ENCODE measurements at places on chromosomes 7 and 10. TPM values are rescaled to one million over a fixed set of nuclear protein-coding genes. Genes with fewer than 3 reads are reported as not detected.

Gene TRPV5
- total RNA-seq, result not detected

DNA sequence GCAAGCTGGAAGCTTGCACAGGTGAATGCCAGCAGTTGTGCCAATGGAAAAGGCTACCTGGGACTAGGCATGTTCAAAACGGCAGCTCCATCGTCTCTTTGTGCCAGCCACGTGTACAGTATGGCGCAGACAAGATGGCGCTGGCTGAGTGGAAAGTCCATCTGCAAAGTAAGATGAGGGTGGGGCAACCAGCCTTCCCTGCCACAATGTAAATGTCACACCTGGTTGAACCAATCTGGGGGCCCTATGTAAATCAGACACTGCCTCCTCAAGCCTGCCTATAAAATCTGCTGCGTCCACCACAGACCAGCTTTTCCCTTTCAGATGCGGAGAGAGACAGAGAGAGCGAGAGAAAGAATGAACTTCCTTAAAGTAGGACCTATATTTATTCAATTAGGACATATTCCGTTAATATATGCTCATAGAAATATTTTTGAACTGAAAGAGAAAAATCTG is 18.5 kb upstream of the C7orf33 start:
- H3K36me3 ChIP-seq, result no peaks in the 10 kb centered on the region
- H3K4me3 ChIP-seq, result no peak overlapping the region
- H3K4me1 ChIP-seq, result no peaks in the 10 kb centered on the region
- DNase-seq, result no peak

- no peaks in the 10 kb centered on the region for H3K36me3 ChIP-seq
- H3K27me3 ChIP-seq, result no peaks in the 10 kb centered on the region
- no peak for DNase-seq
- H3K4me3 ChIP-seq, result no peak overlapping the region
- no peaks in the 10 kb centered on the region for H3K4me1 ChIP-seq
These were observed 23.7 kb upstream of the DDC start for GRCh38 chr7:50588937-50589336.

DNA sequence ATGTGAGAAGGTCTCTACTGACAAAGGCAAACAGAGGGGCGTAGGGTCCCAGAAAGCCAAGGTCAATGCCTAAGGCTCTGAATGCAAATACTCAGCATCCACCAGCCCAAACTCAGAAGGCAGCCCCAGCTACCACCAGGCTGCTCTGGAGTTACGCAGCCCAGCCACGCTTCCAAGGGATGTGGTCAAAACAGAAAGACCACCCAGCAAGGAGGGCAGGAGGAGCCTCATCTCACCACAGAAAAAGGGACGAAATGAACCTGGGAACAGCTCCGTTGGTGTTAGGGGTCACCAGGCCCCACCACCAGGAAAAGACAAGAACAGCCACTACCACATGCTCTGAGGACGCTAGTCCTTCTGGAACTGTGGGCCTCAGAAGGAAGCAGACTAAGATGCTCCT is 65.1 kb downstream of the CTBP2 start:
- no peak for DNase-seq
- no peak overlapping the region for H3K4me3 ChIP-seq
- peaks cover 19% of the 10 kb centered on the region for H3K4me1 ChIP-seq
- no peaks in the 10 kb centered on the region for H3K27me3 ChIP-seq

GRCh38 chr10:132659206-132660091 is 121.9 kb downstream of the INPP5A start:
- H3K36me3 ChIP-seq, result no peaks in the 10 kb centered on the region
- no peak for DNase-seq
- no peak overlapping the region for H3K4me3 ChIP-seq
- H3K27me3 ChIP-seq, result no peaks in the 10 kb centered on the region
- H3K4me1 ChIP-seq, result no peaks in the 10 kb centered on the region
- no peak overlapping the region for H3K27ac ChIP-seq

Gene GAD2
- total RNA-seq, result 0.53 TPM

DNA sequence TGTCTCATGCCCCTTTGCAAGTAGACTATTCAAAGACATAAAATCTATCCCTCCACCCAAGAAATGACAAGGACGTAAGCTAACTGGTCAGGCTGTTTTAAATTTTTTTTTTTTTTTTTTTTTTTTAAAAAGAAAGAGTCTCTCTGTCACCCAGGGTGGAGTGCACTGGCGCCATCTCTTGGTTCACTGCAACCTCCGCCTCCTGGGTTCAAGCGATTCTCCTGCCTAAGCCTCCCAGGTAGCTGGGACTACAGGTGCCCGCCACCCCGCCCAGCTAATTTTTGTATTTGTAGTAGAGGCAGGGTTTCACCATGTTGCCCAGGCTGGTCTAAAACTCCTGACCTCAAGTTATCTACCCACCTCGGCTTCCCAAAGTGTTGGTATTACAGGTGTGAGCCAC is 11.2 kb downstream of the TRA2A start:
- H3K27me3 ChIP-seq, result no peaks in the 10 kb centered on the region
- no peak overlapping the region for H3K27ac ChIP-seq
- H3K4me3 ChIP-seq, result no peak overlapping the region
- no peak for DNase-seq
- H3K4me1 ChIP-seq, result peaks cover 18% of the 10 kb centered on the region

- H3K4me1 ChIP-seq, result no peaks in the 10 kb centered on the region
- H3K4me3 ChIP-seq, result no peak overlapping the region
- H3K27ac ChIP-seq, result peak overlapping the region; percentile 5
These were observed 100.1 kb downstream of the LSMEM1 start for GRCh38 chr7:112580717-112581435.

Gene ABCC2
- 56.7 TPM for total RNA-seq

Gene SNX10
- 6.3 TPM for total RNA-seq

Measured in hepatocyte (in vitro differentiated cells).